ENCODE measurements at places on chromosomes 6 and 20. TPM values are rescaled to one million over a fixed set of nuclear protein-coding genes. Genes with fewer than 3 reads are reported as not detected.

OR2H2 gene
- total RNA-seq, result not detected

FRK gene
- total RNA-seq, result 16.9 TPM

RIMS4 gene
- total RNA-seq, result 9.0 TPM

SYTL3 gene
- 1.7 TPM for total RNA-seq

ANKRD60 gene
- not detected for total RNA-seq

DNA sequence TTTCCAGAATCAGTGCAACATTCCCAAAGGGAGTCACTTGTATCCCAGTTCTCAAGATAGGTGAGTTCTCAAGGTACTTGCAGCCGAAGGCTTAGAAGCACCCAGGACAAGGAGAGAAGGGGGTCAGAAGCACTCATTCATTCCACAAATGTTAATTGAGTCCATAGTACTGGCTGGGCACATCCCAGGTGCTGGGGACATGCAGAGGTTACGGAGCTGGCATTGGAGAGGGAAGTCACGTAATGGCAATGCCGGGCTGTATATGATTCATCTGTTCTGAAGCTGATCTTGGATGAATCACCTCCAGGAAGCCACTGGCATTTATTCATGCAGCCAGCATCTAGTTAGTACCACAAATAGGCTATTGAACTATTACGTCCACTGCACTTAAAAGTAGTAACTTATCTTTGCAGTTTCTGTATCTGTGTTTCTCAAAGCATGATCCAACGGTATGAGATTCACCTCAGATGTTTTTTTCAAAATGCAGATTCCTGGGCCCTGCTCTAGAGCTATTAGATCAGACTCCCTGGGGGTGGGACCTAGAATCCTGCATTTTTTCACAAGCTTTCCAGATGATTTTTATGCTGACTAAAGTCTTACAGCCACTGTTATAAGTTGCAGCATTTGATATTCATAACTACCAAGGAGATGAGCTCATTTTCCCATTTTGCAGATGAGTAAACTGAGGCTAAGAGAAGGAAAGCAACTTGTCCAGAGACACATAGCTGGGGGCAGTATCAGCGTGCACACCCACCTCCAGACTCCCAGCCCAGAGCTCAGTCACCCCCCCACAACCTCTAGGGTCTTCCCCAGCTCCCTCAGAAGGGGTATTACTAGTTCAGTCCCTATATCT, 44.1 kb upstream of the ID1 start:
- no peaks in the 10 kb centered on the region for H3K36me3 ChIP-seq
- H3K4me3 ChIP-seq, result no peak overlapping the region
- peaks cover 4% of the 10 kb centered on the region for H3K4me1 ChIP-seq
- no peaks in the 10 kb centered on the region for H3K27me3 ChIP-seq
- peak overlapping the region; percentile 58 for H3K27ac ChIP-seq

GRCh38 chr20:46355778-46356177, 47.5 kb upstream of the CDH22 start:
- H3K4me1 ChIP-seq, result peaks cover 5% of the 10 kb centered on the region
- no peak overlapping the region for H3K4me3 ChIP-seq
- no peaks in the 10 kb centered on the region for H3K36me3 ChIP-seq
- no peaks in the 10 kb centered on the region for H3K27me3 ChIP-seq
- H3K27ac ChIP-seq, result peak overlapping the region; percentile 55
- peak; percentile 53 for DNase-seq

- no peak for DNase-seq
- no peaks in the 10 kb centered on the region for H3K36me3 ChIP-seq
- H3K27ac ChIP-seq, result no peak overlapping the region
- peaks cover 5% of the 10 kb centered on the region for H3K4me1 ChIP-seq
- no peaks in the 10 kb centered on the region for H3K27me3 ChIP-seq
- no peak overlapping the region for H3K4me3 ChIP-seq
Observed at GRCh38 chr20:45827712-45828111, 600 bp upstream of the TNNC2 start.

DNA sequence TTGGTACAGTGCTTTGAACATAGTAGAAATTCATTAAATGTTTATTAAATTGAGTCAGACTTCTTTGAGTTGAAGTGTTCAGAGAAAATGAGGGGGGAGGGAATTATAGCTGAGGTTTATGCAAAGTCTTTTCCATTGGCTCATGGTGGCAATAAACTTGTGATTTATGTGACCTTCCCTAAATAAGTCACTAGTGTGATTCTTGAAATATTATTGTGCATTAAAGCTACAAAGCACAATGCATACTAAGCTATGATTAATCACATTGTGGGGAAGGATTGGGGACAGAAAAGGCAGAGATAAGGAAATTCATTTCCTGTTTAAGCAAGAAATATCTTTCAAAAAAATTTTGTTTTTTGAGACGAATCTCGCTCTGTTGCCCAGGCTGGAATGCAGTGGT, 877.5 kb downstream of the TFAP2A start:
- H3K27ac ChIP-seq, result no peak overlapping the region
- no peaks in the 10 kb centered on the region for H3K36me3 ChIP-seq
- no peaks in the 10 kb centered on the region for H3K27me3 ChIP-seq
- H3K4me1 ChIP-seq, result peaks cover 4% of the 10 kb centered on the region
- DNase-seq, result no peak

GRCh38 chr20:18276821-18277220, 11.5 kb upstream of the ZNF133 start:
- no peaks in the 10 kb centered on the region for H3K36me3 ChIP-seq
- no peak overlapping the region for H3K4me3 ChIP-seq
- no peak overlapping the region for H3K27ac ChIP-seq

DNA sequence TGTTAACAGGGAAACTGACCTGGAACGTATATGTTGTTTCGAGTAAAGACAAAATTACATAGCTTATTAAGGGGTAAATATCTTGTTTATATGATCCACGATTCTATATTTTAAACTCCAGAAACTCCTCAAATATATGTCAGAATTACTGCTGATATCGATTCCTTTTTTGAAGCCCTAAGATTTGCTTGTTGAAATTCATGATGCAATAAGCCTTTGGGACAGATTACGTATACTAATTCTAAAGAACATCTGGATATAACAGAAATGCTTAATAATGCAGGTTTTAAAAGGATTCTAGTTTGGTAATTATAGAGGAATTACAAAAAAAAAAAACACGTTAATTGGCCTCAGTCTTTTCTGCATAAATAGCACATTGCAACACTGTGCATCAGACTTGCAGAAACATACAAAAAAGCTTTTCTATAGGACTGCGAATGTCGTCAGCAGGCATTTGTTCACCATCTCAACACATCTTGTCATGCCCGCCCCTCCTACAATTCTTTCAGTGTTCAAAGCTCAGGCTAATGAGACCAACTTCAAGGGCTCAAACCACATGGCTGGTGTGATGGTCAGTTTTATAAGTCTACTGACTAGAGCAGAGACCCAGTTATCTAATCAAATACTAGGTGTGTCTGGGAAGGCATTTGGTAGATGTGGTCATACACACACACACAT, 74.9 kb downstream of the AGPAT4 start:
- no peaks in the 10 kb centered on the region for H3K4me1 ChIP-seq
- no peak overlapping the region for H3K4me3 ChIP-seq
- no peaks in the 10 kb centered on the region for H3K27me3 ChIP-seq

GRCh38 chr6:32785781-32786533, 22.6 kb upstream of the HLA-DQB2 start:
- no peak overlapping the region for H3K27ac ChIP-seq
- H3K27me3 ChIP-seq, result no peaks in the 10 kb centered on the region
- DNase-seq, result peak; percentile 82

- H3K36me3 ChIP-seq, result no peaks in the 10 kb centered on the region
- no peaks in the 10 kb centered on the region for H3K4me1 ChIP-seq
- H3K4me3 ChIP-seq, result no peak overlapping the region
- H3K27ac ChIP-seq, result no peak overlapping the region
- H3K27me3 ChIP-seq, result peaks cover 6% of the 10 kb centered on the region
Observed at GRCh38 chr6:27986928-27987725, 30.1 kb downstream of the OR2B6 start.

- no peaks in the 10 kb centered on the region for H3K36me3 ChIP-seq
- no peaks in the 10 kb centered on the region for H3K27me3 ChIP-seq
- no peak overlapping the region for H3K27ac ChIP-seq
- H3K4me1 ChIP-seq, result peaks cover 5% of the 10 kb centered on the region
- no peak overlapping the region for H3K4me3 ChIP-seq
Observed at GRCh38 chr6:143941852-143942627, 66.0 kb downstream of the PLAGL1 start.

DNA sequence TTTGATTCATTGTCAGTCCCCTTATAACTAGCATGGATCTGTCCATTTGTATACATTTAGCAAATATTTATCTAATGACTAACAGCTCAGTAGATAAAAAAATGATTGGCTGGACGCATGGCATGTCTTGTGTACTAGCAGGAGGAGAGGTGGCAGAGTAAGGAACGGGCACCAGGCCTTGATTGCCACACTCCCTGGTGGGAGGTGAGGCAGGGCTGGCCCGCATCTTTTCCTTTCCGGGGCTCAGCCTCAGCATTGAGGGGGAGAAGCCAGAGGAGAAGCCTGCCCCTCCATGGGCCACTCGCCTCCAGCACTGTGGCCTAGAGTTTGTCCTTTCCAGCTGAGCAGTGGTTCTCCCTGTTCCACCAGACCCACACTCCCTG, 84.9 kb upstream of the TMEM181 start:
- H3K36me3 ChIP-seq, result no peaks in the 10 kb centered on the region
- peak; percentile 11 for DNase-seq
- no peak overlapping the region for H3K4me3 ChIP-seq
- H3K4me1 ChIP-seq, result peaks cover 21% of the 10 kb centered on the region
- peak overlapping the region; percentile 85 for H3K27ac ChIP-seq

- DNase-seq, result no peak
- no peak overlapping the region for H3K4me3 ChIP-seq
- H3K27me3 ChIP-seq, result no peaks in the 10 kb centered on the region
- no peaks in the 10 kb centered on the region for H3K36me3 ChIP-seq
Observed at GRCh38 chr6:133806382-133807140, 82.4 kb upstream of the TCF21 start.

DNA sequence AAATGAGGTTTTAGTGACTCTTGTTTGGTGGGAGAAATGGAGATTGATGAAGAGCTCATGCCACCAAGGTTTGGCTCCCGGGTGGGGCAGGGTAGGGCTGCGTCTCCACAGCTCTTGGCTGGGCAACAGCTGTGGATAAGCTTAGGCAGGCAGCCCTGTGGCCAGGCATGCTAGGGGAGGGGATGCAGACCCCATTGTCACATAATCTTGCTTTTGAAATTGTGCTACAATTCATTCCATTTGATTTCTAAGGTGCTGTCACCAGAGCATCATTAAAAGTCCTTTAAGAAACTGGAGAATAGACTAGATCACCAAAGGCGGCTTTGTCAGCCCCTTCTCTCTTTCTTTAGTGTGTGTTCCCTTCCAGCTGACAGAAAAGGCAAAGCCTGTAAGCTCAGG, 574.2 kb upstream of the JAG1 start:
- peaks cover 16% of the 10 kb centered on the region for H3K27me3 ChIP-seq
- no peaks in the 10 kb centered on the region for H3K36me3 ChIP-seq
- no peak for DNase-seq
- no peak overlapping the region for H3K4me3 ChIP-seq
- H3K27ac ChIP-seq, result no peak overlapping the region

GRCh38 chr6:29641430-29642148, 8.6 kb upstream of the GABBR1 start:
- H3K27ac ChIP-seq, result no peak overlapping the region
- H3K27me3 ChIP-seq, result no peaks in the 10 kb centered on the region
- no peak for DNase-seq
- H3K4me1 ChIP-seq, result no peaks in the 10 kb centered on the region
- no peak overlapping the region for H3K4me3 ChIP-seq
- no peaks in the 10 kb centered on the region for H3K36me3 ChIP-seq

GRCh38 chr6:53290537-53291510, 57.9 kb downstream of the ELOVL5 start:
- no peak for DNase-seq
- H3K4me3 ChIP-seq, result no peak overlapping the region
- H3K27ac ChIP-seq, result no peak overlapping the region
- H3K4me1 ChIP-seq, result no peaks in the 10 kb centered on the region
- no peaks in the 10 kb centered on the region for H3K27me3 ChIP-seq

- peaks cover 7% of the 10 kb centered on the region for H3K36me3 ChIP-seq
- peaks cover 15% of the 10 kb centered on the region for H3K4me1 ChIP-seq
- no peak overlapping the region for H3K4me3 ChIP-seq
Observed at GRCh38 chr20:2654384-2654822, 2.0 kb downstream of the NOP56 start.

- H3K4me3 ChIP-seq, result no peak overlapping the region
- H3K36me3 ChIP-seq, result no peaks in the 10 kb centered on the region
- no peak for DNase-seq
- H3K27ac ChIP-seq, result peak overlapping the region; percentile 51
- H3K4me1 ChIP-seq, result peaks cover 4% of the 10 kb centered on the region
Observed at GRCh38 chr6:166988674-166989201, 10.5 kb upstream of the CEP43 start.

GRCh38 chr6:141682391-141682790, 450.3 kb upstream of the GJE1 start:
- DNase-seq, result no peak
- no peaks in the 10 kb centered on the region for H3K4me1 ChIP-seq
- H3K36me3 ChIP-seq, result no peaks in the 10 kb centered on the region

- DNase-seq, result no peak
- no peaks in the 10 kb centered on the region for H3K27me3 ChIP-seq
- H3K4me1 ChIP-seq, result no peaks in the 10 kb centered on the region
Observed at GRCh38 chr6:34189806-34190503, 44.1 kb upstream of the GRM4 start.

- H3K4me3 ChIP-seq, result no peak overlapping the region
- DNase-seq, result no peak
- H3K27ac ChIP-seq, result no peak overlapping the region
- no peaks in the 10 kb centered on the region for H3K4me1 ChIP-seq
- no peaks in the 10 kb centered on the region for H3K27me3 ChIP-seq
Observed at GRCh38 chr20:4912380-4913142, 88.7 kb downstream of the SLC23A2 start.

DNA sequence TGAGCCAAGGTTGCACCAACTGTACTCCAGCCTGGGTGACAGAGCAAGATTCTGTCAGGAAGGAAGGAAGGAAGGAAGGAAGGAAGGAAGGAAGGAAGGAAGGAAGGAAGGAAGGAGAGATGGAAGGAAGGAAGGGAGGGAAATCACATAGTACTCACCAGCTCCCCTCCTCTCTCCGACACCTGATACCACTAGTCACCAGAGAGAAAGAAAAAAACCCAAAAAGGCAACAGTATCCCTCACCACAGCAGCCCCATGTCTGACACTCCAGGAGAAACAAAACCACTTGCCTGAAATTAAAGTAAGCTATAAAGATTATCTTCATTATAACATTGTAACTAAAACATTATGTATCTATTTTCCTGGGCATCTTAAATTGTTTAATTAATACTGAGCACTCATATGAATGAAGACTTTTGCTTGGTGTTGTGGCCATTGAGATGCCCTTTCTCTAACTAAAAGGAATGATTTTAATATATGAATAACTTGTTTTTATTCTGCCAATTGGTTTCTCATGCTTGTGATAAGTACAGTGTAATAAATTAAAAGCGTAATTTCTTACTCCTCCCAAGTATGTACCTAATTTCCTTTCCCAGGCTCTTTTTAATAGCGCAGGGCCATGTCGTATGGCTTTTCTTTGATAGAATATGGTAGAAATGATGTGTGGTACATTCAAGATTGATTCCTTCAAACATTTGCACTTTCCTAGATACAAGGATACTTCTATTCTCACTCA, 390.0 kb downstream of the MMUT start:
- no peaks in the 10 kb centered on the region for H3K4me1 ChIP-seq
- H3K36me3 ChIP-seq, result no peaks in the 10 kb centered on the region
- no peak overlapping the region for H3K27ac ChIP-seq
- no peak for DNase-seq
- no peaks in the 10 kb centered on the region for H3K27me3 ChIP-seq
- no peak overlapping the region for H3K4me3 ChIP-seq

All from hepatocyte (in vitro differentiated cells).